AG09309 (cell line): ENCODE measurements at places on chromosomes 5 and 9.

DNA sequence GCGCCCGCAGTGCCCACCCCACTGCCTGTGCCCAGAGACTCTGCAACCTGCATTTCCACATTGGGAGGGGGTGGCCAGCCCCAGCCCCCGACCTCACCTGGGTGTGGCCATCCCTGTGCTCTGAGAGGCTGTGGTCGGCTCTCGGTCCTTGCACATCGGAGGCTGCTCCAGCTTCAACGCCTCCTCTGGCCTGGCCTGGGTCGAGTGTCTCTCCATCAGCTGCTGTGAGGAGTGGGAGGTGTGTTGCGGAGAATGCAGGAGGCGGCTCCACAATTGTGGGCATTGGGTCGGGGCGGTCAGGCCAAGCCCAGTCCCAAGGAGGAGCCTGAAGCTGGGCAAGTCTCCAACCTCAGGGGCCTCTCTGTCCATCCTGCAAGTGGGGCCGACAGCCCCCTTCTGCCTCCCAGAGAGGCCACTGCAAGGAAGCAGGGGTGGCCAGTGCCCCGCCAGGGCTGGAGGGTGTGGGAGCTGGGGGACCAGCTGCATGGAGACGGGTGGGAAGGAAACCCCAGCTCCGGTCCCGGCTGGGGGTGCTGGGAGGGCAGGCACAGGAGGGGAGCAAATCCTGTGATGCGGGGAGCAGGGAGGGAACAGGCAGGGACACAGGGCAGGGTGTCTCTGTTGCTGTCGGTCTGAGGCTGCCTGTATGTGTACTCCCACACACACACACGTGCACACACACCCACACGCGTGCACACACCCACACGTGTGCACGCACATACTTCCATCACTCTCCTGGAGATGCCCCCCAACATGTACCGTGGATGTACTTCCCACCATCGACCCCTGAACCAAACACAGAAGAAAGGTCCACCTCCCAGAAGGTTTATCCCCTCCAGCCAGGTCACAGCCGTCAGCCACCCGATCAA is 28.9 kb downstream of the CCDC187 start:
- no peak for DNase-seq

DNA sequence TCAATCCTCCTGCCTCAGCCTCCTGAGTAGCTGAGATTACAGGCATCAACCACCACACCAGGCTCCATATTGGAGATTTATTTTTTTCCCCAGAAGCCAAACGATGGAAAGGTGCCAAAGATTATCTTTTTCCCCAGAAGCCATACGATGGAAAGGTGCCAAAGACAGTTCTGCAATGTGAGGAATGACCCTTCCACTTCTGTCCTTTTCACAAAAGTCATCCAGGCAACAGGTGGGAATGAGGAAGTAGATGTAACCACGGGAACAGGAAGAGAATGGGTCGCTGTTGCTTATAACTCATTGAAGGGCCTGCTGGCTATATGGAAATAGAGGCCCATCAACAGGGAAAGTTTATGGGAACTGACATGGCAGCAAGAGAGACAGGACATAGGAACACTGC is 233.7 kb upstream of the MSX2 start:
- DNase-seq = no peak

DNA sequence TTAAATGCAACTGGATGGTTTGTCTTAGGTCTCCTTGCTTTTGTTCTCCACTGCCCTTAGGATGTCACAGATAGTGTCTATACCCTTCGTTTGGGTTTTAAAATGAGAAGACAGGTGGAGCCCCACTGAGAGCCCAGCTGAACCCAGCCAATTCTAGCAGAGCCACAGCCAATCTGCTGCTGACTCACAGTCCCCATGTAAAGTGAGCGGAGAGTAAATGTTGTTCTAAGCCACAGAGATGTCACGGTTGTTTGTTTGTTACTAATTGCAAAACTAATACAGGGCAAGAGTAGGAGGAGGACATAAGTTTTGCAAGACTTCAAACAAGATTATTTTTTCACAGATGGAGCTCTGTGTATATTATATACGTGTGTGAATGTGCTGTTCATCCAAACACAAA is 50.5 kb upstream of the AGXT2 start:
- no peak for DNase-seq

GRCh38 chr9:77585335-77585786 is 62.8 kb downstream of the GNA14 start:
- DNase-seq = no peak
